Substantia nigra (tissue), 51 donors: ENCODE measurements at places on chromosomes 4 and X.
A peak's percentile ranks its signal among the peaks of the same experiment; 100 is the strongest.

- DNase-seq: peak; percentile 79
Measured at GRCh38 chrX:135973548-135974278, at the start of gene MMGT1. Gene MMGT1, minus strand, starts transcription at chrX:135973988. Its CDS starts 313 bp downstream, at chrX:135973675.

GRCh38 chrX:22397566-22397965 is 124.9 kb downstream of the CBLL2 start:
- DNase-seq: no peak

DNA sequence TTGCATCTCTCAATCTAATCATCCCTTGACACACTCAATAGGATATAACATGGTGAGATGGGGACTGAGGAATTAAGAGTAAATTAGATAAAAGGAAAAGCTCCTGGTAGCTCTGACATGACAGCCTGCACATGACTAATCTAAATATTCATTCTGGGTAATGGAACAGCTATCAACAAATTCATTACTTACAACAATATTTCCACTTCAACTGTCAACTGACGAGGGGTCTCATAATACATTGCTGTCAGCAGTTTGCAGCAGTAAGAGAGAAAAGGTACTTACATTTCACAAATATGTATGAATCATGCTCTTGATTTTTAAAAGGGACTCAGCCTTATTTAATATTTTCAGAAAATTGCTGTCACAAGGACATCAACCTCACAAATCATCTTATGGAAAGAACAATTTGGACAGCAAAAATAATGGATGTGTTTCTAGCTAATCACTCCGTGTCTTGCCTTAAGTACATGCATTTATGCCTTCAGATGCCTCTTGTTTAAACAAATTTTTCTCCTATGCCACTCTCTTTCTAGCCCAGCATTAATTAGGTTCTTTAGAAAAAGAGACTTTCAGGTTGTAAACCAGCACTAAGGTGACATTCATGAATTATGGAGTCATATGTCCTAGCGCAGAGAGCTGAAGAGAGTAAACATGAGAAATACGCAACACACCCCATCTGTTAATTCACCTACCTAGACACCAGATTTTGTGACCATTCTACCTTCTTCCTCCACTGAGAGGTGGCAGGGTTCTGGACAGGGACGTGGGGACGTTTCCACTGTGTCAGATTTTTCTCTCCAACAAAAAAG is 99.6 kb upstream of the TMEM150C start:
- no peak for DNase-seq

DNA sequence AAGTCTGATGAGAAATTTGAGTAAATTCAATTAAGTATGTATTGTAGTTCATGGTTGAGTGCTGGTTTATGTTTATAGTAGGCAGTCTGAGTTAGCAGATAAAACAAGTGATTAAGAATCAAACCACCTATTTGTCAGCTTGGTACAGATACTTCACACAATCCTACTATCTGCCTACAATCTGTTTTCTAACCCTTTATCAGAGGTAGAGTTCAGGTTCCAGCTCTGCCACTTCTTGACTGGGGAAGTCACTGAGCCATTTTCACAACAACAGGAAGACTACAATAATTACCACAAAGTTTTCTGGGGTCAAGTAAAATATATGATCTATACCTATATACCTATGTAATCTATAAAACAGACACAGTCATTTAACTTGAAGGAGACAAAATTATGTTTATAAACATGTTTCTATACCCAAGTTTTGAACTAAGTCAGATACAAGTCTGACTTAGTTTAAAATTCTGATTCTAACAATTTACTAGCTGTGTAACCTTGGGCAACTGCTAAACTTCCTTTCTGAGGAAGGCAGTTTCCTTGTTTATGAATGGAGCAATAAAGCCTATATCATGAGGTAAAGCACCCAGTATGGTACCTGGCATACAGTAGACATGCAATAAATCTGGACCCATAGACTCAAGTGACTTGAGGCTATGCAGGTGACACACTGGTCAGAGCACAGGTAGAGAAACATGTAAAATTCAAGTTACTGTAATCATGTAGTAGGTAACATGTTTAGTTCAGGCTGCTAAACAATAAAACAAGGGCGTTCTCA is 37.2 kb upstream of the BDH2 start:
- DNase-seq: no peak

DNA sequence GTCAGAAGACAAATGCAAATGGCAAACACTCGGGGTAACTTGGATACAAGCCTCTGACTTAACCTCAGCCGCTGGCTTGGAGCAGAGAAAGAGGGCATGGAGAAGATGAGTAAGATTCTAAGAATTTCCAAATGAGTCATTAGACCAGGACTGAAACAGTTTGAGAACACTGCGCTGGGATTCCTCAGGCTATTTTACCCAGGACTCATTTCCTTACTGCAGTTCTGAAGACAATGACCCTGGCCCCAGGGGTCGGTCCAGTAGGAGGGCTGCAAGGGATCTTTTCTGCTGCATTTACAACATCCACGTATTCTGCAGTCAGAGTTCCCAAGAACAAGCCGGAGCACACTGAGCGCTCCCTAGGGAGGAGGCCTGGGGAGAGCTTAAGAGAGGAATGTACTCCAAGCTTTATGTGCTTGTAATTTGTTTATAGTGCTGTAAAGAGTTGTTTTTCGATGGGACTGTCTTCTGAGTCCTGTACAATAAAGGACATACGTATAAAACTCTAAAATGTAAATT is 27.3 kb upstream of the SORBS2 start:
- no peak for DNase-seq

GRCh38 chr4:81397635-81398034 is 74.1 kb downstream of the RASGEF1B start:
- no peak for DNase-seq

DNA sequence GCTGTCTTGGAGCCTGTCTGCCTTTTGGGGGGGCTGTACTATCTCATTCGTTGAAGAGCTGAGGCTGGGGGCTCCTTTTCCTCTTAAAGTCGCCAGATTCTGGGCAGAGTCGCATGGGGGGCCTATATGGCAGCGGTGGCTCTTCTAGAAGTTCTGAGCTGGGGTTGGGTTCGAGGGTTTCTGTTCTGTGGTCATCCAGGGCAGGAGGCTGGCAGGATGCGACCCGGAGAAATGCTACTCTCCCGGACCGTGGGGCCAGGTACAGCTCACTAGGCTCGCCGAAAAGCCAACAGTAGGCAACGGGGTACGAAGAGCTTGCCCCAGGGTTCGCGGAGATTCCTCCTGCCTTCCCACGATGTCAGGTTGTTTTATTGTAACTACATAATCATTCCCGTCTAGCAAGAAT is 1.9 kb upstream of the CITED1 start:
- DNase-seq: no peak

DNA sequence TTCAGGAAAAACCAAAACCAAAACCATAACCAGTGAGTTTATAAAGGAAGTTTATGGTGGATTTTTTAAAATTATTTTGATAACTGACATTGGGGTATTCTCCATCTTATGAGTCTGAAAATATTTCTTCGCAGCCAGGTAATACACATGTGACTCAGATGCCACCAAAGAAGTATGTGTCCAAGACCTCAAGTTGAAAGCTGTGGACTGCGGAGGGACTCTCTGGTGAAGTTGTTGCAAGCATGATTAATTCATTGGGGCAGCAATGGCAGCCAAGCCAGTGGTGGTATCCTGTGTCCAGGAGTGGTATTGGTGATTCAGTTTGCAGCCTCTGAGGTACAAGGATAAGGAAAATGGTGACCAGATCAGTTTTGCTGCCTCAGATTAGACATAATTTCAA is 14.0 kb upstream of the ADH5 start:
- DNase-seq: no peak
